ENCODE measurements at places on chromosomes 3 and 15.

DNA sequence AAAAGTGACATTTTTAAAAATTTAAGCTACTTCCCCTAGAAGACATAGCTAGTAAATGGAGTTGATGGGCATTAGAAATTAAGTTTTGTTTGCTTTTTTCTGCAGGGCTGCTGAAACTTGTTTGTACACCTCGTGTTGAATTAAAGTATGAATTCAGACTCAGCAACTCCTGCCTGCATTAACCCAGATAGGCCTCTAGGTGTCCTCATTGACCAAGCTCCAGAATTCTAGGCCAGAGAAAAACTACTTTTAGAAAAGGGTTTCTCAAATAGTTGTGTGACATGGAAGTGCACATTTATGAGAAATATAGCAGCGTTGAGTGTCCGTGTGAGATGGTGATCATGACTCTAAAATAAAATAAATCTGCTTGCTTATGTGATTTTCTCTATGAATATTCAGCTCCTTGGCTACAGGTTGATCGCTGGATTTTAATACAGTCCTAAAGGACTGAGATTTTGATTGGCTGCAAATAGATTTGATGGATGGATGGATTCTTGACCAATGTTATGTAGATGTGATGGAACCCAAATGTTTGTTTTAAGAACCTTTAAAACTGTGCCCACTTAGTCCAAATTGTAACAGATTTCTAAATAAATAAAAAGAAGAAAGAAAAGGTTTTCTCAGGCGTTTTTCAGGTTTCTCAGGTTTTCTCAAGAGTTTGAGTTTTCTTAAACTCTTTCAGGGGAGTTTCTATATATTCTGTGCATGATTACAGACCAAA, 39.4 kb upstream of the LMOD3 start:
- no peak for DNase-seq

DNA sequence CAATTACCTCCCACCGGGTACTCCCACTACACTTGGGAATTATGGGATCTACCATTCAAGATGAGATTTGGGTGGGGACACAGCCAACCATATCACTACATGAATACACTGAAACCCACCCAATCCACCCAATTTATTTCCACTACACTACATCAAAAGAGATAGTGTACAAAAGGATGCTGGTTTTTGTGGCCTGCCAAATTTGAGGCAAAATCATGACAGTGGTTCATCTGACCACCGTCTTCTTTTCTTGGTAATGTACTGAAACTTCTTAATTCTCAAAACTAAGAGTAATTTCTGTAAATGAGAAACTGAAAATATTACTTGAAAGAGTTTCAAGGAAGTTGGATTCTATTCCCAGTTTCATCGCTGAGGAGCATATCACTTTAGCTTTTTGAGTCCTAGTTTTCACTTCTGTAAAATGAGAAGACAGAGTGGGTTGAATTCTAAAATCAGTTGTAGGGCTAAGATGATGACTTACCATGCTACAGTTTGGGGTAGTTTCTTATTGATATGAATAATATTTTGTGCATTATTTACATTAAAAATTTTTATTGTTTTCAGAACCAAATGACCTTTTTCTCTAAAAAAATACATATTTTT, 360.4 kb upstream of the CNTN6 start:
- no peak for DNase-seq

DNA sequence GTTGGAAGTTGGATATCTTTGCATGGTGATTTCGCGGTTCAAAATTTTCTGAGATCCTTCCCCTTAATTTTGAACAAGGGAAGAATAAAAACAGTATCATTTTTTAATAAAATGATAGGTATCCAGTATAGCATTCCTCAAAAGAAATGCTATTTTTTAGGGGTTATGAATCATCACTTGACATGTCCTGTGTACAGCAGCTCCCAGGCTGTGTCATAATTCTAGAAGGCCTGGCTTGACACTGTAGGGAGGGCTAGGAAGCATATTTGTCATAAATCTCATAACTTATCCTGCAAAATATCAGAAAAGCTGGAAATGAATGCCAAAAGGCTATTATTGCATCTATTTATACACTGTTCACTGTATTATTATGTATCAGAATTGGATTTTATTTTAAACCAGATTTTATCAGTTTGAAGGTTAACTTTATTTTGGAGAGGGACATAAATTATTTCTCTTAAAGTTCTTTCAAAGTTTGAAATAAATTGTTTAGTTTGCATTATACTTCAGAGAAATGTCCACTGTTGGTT, 539.1 kb upstream of the ROBO2 start:
- DNase-seq, result no peak

- DNase-seq, result no peak
These were observed at the start of gene HHATL for GRCh38 chr3:42702066-42702951. Gene HHATL, minus strand, starts transcription at chr3:42702798. Its CDS starts 1,972 bp downstream, at chr3:42700826.

DNA sequence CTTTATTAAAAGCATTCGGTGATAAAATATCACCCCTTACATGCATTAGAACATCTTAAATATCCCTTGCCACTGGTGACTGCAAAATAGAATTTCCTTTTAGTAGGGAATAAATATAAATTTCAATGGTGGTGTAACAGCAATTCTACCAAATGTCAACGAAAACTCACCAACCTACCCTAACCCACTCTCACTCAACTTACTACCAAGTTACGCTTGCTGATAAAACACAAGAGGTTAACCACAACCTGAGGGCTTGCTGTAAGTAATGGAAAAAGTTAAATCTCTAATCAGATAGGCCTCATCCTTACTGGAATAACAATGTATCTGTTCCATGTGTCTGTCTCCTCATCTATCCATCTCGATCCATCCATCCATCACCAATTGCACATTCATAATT, 274.7 kb downstream of the FOXP1 start:
- no peak for DNase-seq

GRCh38 chr15:40280260-40281056, 2.4 kb downstream of the ANKRD63 start:
- DNase-seq, result no peak

DNA sequence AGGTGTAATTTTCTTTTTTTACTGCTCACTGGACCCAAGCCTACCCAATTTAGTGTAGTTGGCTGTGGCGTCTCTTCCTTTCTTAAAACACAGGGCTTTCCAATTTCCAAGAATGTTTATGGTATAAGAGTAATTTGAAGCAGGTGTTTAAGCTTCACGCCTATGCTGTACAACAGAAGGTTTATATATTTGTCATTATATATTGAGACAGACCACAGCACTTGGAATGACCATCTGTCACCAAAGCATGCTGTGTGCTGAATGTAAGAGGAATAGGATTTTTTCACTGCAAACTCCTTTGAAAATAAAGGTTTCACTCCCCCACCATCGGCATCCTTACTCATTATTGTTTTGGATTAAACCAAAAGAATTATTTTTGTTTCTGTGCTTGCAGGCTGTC, 325.7 kb downstream of the OTOL1 start:
- no peak for DNase-seq

DNA sequence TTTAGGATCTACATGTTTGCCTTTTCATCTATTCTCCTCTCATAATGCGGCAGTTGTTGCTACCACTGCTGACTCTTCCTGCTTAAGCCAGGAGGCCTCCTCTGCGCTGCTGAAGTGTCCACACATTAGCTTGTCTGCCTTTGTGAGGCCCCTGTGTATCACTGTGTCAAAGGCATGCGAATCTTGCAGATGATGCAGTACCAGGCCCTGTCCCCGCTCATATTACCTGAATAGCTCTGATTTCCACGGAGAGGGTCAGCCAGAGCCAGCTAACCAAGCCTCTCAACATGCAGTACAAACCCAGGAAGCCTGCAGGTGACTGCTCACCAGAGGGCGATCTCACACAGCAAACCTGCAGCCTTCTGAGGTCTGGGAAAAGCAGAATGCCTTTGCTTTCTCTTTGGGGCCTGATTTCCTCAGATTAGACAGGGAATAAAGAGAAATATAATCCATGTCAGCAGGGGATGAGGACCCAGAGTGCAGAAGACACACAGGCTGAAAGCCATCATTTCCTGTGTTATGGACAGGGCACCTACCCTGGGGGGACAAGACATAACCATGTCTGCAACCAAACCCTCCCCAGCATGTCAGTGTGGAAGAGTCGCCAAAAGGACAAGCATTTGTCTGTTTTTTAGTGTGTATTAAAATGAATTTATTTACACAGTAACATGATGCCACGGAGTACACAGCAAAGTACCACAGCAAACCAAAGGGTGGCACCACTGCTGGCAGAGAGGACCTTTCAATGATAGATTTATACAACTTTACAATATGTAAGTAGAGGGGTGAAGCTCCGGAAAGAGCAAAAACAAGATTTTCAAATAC, 36.8 kb upstream of the TSPAN3 start:
- no peak for DNase-seq

- DNase-seq, result no peak
These were observed 85.8 kb downstream of the THBS1 start for GRCh38 chr15:39666677-39667076.

GRCh38 chr3:179606534-179607085, 2.0 kb downstream of the NDUFB5 start:
- no peak for DNase-seq

GRCh38 chr15:57554063-57554811, 37.5 kb upstream of the MYZAP start:
- DNase-seq, result no peak

DNA sequence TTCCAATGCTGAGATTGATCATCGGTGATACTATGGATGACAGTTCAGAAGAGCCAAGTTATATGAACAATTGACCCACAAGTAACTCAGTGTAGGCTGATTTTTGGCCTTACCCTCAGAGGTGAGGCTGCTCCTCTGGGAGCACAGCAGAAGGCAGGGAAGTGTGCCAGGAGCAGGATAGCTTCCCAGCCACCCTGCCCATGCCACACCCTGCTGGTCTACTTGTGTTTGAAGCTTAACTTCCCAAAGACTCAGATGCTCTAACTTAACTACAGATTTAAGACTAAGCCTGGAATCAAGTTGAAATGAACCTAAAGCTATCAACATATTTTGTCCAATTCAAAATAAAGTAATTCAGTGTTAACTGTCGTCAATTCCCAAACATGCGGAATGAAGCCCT, 77.5 kb downstream of the BOC start:
- no peak for DNase-seq

DNA sequence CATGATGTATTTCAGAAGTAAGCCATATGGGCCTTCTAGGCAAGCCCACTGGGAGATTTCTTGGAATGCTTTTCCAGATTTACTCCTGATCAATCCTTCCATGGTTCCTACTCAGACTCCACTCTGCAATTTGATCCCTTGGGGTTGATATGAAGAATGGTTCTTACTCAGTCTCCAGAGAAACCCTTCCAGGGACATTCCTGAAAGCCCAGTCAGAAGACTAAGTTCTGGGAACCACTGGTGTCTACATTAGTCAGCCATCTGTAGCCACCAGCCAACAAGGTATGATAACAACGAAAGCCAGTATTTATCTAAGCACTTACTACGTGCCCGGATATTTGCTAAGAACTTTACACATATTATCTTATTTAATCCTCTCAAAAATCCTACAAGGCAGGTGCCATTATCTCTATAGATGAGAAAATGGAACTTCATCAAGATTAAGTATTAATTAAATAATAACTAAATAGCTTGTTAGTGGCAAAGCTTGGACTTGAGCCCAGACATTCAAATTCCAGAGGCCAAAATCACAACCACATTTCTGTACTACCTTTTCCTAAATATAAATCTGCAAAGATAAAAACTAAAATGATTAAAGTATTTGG, 32.7 kb downstream of the ZNF385D start:
- no peak for DNase-seq

- no peak for DNase-seq
These were observed 46.8 kb upstream of the LPP start for GRCh38 chr3:188106887-188107830.

DNA sequence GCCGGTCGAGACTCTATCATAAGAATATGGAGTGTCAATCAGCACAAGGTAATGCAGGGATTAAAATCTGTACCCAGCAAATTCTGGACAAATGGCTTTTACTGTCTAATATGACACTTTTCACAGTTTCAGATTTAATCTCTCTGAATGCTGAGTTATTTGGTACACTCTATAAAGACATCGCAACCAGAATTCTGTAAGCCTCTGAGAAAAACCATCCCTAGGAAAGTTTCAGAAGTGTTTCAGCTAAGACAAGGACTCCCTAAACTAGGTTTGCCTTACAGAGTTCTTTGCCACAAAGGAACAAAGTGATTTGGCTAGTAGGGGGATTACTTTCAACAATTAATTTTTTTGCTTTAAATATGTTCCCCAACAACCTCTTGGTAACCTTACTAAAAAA, 11.3 kb downstream of the WDR48 start:
- no peak for DNase-seq

GRCh38 chr15:42890161-42890913, 30.2 kb downstream of the TTBK2 start:
- no peak for DNase-seq

DNA sequence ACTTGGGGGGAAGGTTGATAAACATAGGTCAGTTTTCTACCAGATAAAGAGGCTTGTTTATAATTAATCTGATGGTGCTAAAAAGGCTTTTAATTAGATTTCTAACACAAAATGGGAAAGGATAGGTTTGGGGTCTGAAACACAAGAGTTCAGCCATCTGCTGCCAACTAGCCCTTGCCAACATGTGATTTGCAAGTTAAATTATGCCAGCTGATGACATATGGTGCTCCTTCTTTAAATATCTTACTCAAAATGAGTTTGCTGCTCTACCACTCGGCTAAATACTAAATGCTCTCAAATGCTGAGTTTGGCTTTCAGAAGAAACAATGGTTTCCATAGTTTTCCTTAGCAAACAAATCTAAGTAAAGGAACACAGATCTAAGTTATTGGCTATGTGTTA, 557.8 kb upstream of the CCDC54 start:
- no peak for DNase-seq

- no peak for DNase-seq
These were observed 40.5 kb upstream of the CCR4 start for GRCh38 chr3:32910954-32911353.

DNA sequence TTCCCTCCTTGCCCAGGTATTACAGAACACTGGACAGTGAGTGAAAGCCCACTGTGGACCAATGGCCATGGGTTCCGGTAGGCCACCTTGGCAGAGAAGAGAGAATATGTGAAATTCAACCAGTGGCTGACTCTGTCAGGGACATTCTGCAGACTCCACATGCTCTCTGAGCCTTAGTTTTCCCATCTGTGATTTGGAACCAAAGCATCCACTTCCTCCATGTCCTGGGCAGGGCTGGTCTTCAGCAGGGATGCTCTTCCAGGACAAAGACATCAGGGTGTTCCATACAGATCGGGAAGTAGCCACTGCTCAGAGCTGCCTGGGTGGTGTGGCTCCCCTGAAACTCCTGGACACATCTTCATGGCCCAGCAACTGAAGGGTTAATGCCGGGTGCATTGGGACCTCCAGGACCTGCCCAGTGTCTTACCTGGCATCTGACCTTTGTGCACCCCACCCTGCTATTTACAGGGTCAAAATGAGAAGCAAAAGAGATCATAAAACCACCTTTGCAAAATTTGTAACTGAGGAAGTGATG, 28.3 kb upstream of the TRPM1 start:
- no peak for DNase-seq
